ENCODE measurements at places on chromosomes 2 and 18.

DNA sequence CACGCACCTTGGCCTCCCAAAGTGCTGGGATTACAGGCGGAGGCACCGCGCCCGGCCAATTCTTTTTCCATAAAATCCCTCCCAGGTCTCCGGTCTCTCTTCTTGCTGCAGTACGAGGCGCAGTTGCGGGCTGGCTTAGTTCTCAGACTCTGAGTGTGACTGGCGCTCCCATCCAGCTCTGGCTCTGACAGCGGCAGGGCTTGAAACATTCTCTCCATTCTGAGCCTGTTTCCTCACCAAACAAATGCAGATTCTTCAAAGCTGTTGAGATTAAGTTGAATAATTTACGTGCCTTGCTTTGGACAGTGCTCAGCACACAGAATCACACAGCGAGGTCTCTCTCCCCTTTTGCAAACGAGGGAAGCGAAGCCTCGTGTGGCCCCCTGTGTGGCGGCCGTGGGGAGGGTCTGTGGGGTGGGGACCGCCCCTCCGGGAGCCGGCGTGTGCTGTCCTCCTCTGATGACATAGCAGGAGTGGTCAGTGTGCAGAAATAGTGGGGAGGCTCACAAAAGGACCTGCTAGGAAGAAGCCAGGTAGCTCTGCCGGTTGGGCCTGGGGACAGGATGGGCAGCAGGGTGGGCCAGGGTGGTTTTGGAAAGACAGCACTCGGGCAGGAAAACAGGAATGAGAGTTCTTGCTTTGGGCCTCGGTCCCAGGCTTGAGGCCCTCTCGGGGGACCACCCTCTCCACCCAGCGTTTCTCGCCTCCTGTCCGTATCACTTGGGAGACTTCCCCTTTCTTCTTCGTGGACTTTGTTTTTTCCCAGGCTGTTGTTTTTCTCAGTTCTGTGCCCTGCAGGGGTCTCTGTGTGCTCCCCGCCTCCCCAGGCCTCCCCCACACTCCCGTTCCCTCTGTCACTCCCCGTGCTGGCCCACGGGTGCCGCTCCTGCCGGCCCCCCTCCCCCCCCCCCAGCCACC is 75.0 kb downstream of the KCNG2 start:
- DNase-seq, result no peak

- DNase-seq, result no peak
Observed at GRCh38 chr2:207265332-207265731, 99.6 kb upstream of the KLF7 start.

DNA sequence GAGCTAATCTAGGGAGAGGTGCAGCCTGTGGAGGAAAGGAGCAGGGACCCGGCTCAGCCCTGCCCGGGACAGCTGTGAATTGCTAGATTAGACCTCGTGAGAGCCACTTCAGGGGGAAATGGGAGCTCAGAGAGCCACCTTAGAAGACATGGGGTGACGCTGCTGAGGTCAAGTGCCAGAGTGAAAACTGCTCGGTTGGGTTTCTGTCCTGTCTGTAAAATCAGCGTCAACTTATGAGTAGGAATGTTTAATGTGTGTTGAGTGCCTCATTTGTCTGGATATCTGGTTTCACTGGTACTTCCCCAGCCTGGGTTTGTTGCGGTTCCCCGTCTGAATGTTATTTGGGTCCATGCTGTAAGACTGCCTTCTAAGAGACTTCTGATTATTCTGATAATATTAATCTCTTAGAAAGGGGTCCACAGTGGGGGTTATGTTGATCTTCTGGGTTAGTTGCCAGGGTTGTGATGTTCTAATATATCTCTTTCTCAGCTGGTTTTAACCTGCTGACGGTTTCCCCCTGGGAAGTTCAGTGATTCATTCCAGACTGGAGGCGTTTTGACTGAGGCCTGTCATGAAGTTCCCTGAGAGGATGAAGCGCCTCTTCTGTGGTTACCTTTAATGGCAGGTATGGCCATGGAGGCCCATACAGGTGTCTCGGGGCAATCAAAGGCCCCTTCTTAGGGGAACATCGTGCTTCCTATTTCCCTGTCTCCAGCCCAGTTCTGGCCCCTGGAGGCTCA is 175.9 kb downstream of the SH3RF3 start:
- DNase-seq, result no peak

GRCh38 chr2:170022692-170023091 is 155.3 kb upstream of the MYO3B start:
- DNase-seq, result peak; percentile 56

GRCh38 chr2:6308986-6309385 is 556.7 kb downstream of the CMPK2 start:
- no peak for DNase-seq

DNA sequence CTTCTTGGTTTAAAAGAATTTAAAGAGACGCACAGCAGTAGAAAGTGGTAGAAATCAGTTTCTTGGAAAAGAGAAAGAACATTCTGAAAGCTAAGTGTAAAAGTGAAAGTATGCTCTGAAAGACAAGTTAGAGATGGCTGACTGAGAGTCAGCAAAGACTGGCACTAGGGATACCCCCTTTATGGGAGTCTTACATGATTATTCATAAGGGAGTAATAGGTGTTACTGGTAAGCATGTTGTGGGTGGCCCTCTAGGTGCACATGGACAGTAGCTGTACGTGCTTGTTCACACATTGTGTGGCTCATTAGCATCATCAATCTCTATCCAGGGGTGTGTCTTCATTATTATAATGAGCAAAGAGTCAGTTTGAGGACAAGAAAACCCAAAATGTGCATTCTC is 816.2 kb downstream of the CBLN2 start:
- no peak for DNase-seq

DNA sequence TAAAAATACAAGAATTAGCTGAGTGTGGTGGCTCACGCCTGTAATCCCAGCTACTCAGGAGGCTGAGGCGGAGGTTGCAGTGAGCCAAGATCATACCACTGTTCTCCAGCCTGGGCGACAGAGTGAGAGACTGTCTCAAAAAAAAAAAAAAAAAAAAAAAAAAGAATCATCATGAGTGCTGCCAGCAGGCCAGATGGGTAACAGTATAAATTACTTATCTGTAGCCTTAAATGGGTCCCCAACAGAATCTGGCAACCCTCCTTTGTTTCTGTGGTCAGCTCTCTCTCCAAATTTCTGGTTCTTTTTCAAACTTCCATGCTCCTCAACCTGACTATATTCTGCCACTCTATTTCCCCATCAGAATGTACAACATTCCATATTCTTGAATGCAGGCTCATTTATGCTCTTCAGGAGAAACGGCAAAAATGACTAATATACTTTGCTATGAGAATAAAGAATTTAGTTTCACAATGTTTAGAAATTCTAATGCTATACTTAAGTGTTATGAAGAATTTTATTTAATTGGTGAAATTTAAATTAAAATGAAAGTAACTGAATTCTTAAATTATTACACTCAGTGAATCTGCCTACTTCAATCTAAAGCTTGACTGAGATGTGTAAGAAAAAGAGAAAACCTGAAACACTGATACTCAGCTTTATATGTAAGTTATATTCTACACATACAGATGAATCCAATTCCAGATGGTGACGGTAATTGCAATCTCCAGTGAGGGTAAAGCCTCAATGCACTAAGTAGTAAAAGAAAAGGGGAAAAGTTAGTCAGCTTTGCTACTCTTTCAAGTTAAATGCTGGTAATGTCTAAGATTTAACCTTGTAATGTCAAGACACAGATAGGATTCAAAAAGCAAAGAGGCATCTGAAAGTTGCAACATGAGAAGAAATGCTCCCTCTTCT is 24.8 kb downstream of the LPIN2 start:
- DNase-seq, result peak; percentile 87

GRCh38 chr18:67216846-67217245 is 299.7 kb downstream of the DSEL start:
- no peak for DNase-seq

- no peak for DNase-seq
Observed at GRCh38 chr2:144595686-144596072, 75.8 kb upstream of the ZEB2 start.

DNA sequence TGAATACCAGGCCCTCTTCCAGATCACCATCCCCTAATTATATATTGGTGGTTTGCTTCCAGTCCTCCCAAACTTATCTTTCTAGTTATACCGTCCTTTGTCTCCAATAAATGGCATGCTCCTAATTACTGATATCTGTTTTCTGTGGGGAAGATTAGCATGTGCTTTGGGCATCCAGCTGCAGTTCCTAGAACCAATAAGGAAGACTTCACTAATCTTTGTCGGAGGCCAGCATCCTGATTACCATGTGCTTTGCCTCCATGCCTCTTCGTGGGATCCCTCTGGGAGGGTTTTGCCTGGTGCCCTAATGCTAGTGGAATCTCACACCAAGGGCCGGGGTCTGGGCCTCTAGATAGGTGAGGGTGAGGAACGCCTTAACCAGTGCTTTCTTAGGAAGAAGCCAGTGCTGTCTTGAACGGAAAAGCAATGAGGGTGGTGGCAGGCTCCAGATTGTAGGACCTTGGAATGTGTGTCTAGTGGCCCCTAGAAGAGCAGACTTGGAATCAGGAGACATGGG is 47.7 kb downstream of the ACKR3 start:
- DNase-seq, result no peak

DNA sequence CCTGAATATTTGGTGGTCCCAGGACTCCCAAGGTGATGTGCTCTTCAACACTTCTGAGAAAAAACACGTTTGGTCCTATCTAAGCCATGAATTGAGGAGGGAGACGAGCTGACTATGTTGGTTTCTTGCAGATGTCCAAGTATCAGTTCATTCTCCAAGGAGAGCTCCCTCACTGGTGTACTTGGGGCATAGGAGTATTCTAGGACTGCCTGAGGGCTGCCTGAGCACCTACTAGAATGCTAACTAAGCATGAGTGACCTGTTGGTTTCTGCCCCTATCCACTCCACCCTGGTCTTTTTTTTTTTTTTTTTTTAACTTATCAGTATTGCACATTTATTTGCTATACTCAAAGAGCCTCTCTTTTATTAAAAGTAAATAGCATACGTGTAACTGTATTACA is 200.5 kb upstream of the FANCL start:
- DNase-seq, result no peak

- peak; percentile 21 for DNase-seq
Observed at GRCh38 chr2:56474412-56475158, 290.8 kb downstream of the CCDC85A start.

DNA sequence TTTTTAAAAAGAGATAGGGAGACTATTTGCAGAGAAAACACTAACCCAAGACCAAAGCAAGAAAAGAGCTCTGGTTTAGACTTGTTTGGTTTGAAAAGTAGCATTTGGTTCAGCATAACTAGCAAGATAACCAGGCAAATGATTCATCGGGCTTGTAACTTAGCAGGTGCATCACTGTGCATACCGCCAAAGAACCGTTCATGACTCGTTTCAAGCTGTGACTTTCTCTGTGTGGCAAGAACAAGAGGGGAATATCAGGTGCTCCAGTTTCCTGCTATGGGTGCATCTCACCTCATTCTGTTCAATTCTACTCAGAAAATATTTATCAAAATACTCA is 244.9 kb downstream of the ETAA1 start:
- DNase-seq, result no peak

DNA sequence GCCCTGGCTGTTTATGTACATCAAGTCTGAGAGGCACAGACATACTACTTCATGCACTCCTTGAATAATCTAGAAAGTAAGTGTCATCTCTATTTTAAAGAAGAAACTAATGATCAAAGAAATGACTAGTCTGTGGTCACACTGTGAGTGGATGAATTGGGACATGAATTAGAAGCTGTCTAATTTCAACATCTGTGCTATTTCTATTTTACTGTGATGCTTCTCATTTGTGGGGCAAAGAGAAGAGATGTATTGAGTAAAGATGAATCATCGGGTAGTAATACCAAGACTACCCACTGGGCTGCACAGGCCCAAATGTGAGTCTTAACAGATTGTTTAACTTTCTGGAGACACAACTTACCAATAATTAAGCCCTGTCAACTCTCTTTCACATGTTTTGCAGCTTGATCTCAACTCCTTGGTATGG is 42.4 kb upstream of the MTIF2 start:
- DNase-seq, result peak; percentile 14

DNA sequence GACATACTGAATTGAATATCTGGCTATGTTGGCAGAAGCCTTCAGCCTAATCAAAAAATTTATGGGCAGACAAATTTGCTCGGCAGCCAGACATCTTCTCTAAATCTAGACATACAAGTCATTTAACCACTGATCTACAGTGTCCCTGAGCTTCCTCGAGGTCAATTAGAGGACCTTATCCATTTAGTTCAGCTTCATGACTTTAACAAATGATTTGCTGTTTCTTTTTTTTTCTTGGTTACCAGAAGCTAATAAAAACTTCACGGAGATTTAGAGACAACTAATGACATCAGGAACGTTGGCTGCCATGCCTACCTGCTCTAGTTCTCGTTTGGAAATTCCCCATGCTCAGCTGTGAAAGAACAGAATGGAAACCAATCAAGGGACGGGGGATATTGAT is 223.8 kb downstream of the BCL2 start:
- no peak for DNase-seq

DNA sequence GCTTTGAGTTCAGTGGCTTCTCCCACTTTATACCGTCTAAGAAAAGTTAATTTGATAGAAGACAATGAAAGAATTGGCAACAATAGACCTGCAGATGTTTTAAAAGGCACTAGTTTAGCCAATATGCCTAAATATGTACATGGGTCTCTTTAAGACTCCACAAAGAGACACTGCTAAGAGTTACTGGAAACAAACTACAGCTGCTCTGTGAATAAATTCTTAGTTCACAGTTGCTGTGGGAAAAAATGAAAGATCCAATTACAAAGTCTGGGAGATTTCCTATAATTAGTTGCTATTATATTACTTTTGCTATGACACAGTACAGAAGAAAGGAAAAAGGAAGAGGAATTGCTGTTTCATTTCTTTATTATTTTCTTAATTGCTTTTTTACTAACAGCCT is 34.3 kb downstream of the SCN9A start:
- DNase-seq, result no peak

- DNase-seq, result no peak
Observed at GRCh38 chr2:38653715-38654527, 12.0 kb upstream of the GALM start.

GRCh38 chr2:188042412-188042811 is 249.3 kb upstream of the GULP1 start:
- DNase-seq, result no peak

DNA sequence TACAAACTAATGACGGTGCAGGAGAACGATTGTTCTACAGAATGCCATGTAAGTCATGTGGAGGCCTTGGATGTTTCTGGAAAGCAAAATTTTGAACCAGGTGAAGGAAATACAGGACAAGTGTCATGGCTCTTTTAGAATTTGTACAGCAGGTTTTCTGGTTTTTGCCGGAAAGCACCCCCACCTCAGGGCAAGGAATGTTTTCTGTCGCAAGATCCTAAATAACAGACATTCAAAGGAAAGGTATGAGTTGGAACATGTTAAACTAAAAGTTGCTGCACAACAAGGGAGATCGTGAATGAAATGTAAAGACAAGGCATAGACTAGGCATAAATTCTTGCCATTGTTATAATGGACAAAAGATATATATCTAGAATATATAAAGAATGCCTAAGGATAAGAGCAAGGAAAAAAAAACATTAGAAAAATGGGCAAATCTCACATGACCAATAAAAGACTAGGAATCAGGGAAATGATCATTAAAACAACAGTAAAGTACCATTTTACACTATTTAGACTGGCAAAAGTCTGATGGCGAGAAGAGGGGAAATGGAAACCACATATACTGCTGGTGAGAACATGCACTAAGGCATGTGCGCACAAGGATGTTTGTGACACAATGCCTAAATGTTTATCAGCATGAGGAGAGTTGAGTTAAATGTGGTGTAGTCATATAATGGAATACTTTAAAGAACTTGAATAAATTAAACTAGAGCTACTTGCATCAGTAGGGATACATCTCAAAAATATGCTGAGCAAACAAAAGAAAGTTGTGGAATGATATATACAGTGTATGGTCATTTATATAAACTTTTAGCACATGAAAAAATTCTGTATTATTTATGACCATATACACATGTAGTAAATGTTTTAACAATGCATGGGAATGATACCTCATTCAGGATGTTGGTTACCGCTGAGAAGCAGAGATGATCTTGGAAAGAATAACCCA is 127.0 kb downstream of the EML6 start:
- no peak for DNase-seq
